Stimulated activated effector memory CD8-positive, alpha-beta T cell treated with anti-CD3 and anti-CD28 coated beads, Interleukin-12 subunit alpha, Interleukin-12 subunit beta, amount 100 ng/mL, for 72 hours (primary cell): ENCODE measurements at places on chromosomes 7 and 10.

GRCh38 chr7:158265743-158266080 is 321.9 kb downstream of the PTPRN2 start:
- no peak for DNase-seq

DNA sequence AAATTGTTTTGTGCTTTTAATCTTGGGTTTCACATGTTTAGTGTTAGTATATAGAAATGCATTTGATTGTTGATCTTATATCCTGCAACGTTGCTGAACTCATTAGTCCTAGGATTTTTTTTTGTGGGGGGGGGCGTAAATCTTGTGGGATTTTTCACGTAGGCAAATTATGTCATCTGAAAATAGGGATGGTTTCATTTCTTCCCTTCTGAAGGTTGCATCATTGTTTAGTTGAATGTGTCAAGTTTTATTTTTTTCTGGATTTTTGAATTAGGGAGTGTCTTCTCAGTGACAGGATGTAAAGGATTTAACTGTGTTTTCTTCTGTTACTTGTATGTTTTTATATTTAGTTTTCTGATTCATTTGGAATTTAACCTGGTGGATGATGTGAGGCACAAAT is 26.7 kb downstream of the MKLN1 start:
- no peak for DNase-seq

DNA sequence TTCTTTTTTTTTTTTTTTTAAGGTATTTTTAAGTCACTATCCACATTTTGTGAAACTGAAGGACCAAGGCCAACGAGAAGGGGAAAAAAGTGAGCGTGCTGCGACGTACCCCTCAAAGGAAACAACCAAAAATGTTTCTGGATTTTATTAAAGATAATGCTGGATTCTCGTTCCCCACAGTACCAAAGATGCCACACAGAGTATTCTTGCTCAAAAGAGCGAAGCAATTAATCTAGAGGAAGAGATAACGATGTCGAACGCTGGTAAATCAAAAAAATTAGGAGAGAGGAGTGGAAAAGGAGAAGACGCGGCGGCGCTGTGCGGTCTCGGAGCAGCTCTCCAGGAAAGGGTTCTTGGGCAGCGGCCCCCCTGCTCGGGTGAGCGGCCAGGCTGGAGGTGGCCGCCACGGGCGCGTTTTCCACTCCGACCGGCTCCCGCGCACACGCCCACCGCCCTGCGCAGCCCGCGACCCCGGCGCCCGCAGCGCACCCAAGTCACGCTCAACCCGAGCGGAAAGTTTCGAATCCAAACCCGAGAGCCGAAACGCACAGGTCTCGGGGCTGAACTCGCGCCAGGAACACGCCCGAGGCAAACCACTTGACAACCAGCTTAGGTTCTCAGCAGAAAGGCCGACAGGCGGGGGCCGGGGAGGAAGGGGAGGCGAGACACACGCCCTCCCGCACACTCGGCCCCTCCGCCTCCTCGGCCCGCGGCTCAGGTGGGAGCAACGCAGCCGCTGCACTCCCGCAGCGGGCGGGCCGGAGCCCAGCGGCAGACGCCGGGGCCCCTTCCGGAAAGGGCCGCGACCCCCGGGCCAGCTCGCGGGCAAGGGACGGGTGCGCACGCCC is 989 bp downstream of the SRPK2 start:
- peak; percentile 27 for DNase-seq

DNA sequence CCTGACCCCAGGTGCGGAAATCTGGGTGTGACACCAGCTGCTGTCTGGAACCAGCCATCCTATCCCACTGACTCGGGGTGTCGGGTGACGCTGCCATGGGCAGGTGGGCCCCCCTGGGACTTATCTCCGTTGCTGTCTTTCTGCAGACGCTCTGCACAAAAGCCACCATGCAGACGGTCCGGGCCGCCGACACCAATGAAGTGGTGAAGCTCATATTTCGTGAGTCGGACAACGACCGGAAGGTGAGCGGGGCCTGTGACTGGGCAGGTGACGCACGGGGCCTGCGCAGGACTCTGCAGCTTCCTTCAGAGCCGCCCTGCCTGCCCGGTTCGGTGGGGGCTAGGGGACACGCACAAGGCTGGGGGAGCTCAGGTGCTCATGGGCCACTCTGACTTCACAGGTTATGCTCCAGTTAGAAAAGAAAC is 36.6 kb downstream of the NKX6-2 start:
- DNase-seq = no peak

GRCh38 chr7:90777465-90777864 is 181.3 kb downstream of the CDK14 start:
- no peak for DNase-seq

DNA sequence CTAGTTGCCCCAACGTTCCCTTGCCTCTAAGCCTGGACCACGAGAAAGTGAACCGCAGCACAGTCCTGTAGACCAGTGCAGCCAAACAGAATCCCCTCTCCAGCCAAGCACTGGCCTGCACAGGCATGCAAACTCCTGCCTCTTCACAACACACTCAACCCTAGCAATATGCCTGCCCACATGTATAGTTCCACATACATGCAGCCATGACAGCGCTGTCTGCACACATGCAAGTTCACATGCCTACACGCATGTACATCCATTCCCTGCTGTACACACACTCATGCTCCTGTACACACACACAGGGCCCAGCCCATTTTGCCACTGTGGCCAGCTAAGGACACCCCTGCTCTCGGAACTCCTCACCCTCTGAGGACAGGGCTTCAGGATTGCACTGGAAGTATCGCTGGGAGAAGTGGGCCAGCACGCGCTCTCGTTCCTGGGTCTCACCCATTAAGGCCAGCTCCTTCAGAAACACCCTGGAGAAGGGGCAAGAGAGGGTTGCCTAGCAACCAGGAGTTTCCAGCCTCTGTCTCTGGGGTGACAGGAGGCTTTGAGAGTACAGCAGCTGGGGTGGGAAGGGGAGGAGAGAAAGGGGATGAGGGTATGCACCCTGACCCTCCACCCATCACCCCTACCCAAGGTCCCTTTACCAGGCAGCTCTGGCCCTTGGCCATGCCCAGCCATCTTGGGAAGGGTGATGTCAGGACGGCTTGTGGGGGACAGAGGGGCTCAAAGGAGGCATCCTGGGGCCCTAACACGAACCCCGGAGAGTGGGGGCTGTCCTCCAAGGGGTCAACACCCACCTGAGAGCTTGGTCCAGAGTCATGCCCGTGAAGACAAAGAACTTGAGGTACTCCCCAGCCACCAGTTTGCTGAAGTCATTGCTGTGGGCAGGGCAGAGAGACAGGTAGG is 7.0 kb downstream of the PSD start:
- DNase-seq = no peak

DNA sequence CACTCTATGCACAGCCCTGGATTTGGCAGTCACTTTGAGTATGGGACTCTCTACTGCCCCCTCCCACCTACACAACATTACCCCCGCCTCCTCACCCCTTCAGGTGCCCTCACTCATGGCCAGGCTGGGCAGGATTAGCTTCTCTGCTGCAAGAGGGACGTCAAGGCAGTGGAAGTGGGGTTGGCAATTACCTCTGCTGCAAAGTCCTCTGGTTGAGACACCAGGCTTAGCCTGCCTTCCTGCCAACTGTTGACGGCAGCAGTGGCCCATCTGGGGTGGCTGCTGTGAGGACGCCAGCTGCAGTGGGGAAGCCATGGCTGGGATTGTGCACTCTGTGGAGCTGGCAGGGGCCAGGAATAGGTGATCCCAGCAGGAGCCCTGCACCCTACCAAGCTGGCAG is 26.7 kb downstream of the SVIL start:
- DNase-seq = no peak

DNA sequence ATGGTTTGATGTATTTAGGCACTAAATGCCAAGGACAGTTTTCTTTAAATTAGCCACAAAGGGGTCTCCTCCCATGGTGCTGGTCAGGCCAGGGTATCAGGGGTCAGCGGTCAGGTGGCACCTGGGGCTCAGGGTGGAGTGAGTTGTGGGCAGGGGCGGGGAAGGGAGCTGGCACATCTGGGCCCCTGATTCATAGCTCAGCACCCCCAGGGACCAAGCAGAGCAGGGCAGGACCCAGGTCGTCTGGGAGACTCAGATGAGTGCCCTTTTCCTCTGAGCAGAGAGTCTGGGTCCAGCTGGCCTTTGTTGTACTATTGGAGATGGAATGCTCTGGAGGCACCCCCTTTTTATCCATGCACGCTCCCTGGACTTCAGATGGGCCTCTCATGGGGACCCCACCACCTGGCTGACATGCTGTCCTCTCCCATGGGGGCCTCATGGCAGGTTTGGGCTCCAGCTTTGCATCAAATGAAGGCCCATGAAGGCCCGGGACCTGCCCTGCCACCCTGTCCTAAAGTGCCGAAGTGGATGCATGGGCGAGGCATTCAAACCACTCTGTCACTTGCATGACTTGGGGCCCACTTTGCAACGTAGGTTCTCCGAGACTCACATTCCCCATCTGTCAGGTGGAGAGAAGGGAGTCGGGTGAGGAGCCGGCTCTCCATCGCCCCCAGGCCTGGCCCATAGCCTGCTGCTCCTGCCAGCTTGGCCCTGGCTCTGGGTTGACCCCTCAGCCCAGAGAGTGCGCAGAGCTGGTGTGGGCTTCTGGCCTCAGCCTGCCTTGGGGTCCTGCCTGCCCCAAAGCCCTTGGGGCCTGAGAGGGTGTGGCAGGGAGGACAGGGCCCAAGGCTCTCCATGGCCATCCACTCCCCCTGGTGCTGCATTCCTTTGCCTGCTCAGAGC is 66.4 kb downstream of the RAMP3 start:
- DNase-seq = no peak

GRCh38 chr7:2980401-2981102 is 63.1 kb downstream of the CARD11 start:
- DNase-seq = no peak

- DNase-seq = no peak
Measured at GRCh38 chr7:44104860-44105771, 971 bp downstream of the AEBP1 start.

GRCh38 chr7:43954524-43955228 is 28.4 kb downstream of the UBE2D4 start:
- no peak for DNase-seq

GRCh38 chr10:34121781-34122622 is 693.1 kb downstream of the PARD3 start:
- no peak for DNase-seq

- DNase-seq = no peak
Measured at GRCh38 chr10:49307921-49308320, 9.0 kb downstream of the C10orf71 start.

DNA sequence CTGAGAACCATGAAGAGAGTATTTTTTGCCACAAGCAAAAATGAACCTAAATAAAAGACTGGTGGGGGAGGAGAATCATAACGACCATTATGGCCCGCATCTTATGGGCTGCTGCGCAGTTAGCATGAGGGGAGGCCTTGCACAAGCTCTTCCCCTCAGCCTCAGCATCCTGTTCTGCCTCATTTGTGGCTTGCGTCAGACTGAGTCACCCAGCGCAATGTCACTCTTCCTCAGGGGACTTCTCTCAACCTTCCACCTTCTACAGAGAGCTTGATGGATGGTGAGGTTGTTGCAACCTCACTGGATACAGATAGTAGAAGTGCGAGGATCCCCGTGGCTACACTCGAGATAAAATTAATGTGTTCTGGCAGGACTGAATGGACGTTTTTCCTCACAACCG is 16.8 kb upstream of the GPR15LG start:
- peak; percentile 26 for DNase-seq

DNA sequence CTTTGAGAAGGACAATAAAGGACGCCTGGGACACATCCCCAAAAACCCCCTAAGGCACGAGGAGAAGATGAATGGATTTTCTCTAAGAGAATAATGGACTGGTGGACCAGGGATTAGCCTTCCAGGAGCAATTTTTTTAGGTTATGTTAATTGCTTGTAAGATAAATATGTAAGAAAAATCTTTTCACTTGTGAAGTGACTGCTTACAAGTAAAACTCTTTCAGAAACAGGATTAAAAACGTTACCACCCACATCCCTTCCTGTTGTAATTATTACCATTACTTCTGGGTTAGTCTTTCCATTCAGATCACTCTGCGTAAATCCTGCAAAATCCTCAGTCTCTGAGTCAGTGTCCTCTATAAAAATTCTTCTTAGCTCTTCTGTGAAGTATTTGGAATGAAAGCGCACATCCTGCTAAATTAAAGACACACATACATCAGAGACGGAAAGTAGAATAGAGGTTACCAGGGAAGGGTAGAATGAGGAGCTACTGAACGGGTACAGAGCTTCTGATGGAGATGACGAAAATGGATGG is 34.3 kb downstream of the CDCA7L start:
- no peak for DNase-seq

GRCh38 chr7:39609113-39609934 is 14.0 kb upstream of the RALA start:
- DNase-seq = no peak

GRCh38 chr10:69364232-69364940 is 52.3 kb downstream of the TACR2 start:
- DNase-seq = no peak

GRCh38 chr10:65827359-65827758 is 1098.5 kb upstream of the LRRTM3 start:
- DNase-seq = no peak

GRCh38 chr10:90947030-90947960 is 26.4 kb upstream of the ANKRD1 start:
- no peak for DNase-seq

GRCh38 chr7:77184990-77185389 is 14.6 kb downstream of the FGL2 start:
- no peak for DNase-seq

- DNase-seq = no peak
Measured at GRCh38 chr7:97317575-97317974, 200.1 kb downstream of the SDHAF3 start.

- DNase-seq = no peak
Measured at GRCh38 chr7:47291461-47292081, 290.3 kb downstream of the TNS3 start.

DNA sequence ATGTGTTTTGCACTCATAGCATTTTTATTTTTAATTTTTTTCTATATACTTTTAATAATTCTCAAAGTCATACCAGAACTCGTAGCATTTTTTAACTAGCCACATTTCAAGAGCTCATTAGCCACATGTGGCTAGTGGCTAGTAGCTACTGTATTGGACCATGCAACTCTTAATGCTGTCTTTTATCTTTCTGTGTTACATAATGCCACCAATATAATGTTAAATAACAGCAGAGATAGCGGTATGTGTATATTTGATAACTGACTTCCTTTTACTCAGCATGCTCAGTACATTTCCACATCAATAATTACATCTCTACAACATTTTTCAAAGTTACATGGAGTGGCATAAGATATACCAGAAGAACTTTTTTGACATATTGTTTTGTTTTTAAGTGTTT is 91.4 kb downstream of the CDK13 start:
- DNase-seq = no peak

GRCh38 chr10:60967260-60967659 is 23.3 kb upstream of the RHOBTB1 start:
- DNase-seq = no peak
